ENCODE measurements at places on chromosomes 11 and 22.
A peak's percentile ranks its signal among the peaks of the same experiment; 100 is the strongest.

DNA sequence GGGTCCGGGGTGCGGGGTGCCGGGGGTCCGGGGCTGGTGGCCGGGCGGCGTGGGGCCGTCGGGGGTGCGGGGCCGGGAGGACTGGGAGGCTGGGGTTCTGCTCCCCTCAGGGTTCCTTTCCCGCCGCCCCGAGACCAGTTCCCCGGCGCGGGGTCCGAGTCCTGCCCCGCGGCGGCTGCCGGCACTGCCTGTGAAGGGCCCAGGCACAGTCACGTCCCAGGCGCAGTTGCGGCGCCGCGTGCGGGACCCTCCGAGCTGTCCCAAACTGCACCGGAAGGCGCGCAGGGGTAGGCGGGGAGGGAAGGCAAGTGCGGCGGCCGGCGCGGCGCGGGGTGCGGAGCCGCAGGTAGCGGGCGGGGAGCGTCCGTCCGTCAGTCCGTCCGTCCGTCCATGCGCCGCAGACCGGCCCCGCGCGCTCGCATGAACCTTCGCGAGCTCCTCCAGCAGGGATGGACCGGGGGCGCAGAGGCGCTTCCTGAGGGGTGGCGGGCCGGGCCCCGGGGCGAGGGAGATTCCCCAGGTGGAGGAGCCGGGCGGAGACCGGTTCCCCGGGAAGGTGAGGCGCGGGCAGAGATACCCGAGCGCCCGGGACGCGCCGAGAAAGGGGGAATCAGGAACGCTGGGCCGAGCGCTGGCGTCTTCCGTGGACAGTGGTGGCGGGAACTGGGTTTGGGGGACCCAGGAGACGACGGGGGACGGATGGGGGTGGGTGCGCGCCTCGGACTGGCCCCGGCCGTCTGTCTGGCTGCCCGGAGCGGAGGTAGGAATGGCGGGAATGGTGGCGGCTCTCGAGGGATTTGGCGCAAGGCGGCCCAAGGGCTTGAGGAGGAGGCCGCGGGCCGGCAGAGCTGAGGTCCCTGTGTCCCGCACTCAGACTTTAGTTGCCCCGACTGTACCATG lies 3.1 kb upstream of the ADORA2A start:
- DNase-seq, result no peak

DNA sequence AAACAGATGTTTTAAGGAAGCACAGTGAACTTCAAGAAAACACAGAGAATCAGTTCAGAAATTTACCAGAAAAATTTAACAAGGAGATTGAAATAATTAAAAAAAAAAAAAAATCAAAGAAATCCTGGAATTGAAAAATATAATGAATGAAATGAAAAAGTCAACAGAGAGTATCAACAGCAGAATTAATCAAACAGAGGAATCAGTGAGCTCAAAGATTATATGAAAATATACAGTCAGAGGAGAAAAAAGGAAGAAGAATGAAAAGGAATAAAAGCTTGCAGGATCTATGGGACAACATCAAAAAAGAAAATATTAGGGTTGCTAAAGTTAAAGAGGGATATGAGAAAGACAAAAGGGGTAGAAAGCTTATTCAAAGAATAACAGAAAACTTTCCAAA lies 82.3 kb downstream of the XRRA1 start:
- DNase-seq, result no peak

DNA sequence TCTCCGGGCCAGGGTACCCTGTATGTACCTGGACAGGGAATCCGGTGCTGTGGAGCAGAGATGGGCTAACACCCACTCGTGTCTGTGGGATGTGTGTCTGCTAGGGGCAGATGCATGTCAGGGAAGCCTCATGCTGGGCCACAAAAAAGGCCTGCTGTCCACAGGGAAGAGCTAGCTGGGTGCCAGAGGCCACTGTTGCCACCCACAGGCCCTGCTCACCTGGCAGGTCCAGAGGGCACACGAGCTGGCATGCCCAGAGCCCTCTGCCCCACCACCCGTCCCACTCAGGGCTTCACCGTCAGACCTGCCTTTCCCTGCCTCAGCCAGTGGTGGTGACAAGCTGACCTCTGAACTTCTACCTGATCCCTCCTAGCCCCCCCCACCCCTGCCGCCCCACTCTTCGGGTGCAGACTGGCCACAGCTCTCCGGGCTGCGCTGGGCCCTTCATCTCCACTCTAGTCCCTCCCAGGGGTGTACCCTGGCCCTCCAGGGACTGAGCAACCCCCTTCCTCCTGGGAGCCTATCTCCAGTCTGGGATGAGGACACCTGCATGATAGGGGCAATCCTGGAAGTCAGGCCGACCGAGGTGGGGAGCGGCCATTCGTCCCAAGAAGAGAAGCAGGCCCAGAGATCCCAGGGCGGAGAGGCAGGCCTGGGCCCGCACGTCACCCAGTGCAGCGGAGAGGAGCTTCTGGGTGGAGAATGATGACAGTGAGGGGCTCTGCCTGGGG lies 1.4 kb downstream of the SLC25A22 start:
- DNase-seq, result no peak

DNA sequence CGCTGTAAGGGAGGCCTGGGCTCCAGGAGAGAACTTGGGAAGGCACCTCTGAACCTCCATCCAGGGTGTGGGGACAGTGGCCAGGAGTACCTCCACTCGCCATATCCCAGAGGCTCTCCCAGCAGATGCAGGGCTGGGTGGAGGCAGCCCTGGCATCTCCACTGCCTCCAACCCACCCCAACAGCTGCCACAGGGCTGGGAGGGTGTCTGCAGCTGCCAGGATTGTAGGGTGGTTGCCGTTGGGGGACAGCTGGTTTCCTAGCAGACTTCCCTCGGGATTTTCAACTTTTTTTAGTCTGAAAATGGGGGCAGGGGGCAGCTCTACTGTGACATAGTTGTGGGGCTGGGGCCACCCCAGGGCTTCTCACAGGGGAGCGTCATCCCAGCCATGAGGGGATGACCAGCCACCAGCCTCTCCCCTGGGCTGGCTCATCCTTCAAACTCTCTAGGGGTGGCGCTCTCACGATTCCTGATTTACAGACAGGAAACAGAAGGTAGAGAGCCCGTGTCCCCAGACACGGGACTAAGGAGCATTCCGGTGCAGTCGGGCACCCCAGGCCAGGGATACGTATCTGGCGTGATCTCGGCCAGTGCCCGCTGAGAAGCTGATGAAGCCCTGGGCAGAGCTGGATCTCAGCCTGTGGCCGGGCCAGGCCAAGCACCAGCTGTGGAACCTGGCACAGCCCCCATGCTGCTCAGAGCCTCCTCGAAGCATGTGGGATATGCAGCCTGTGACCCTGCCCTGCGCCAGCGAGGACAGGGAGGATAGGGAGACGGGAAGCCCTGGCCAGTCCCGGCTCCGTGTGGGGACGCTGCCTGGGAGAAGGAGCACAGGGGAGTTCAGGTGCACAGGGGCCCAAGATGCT lies 9.9 kb downstream of the PRR5 start:
- DNase-seq, result no peak

- DNase-seq, result no peak
These were observed 27.2 kb downstream of the SIK2 start for GRCh38 chr11:111629499-111629898.

GRCh38 chr11:62171261-62171723 lies 18.7 kb upstream of the SCGB1D1 start:
- DNase-seq, result peak; percentile 10

DNA sequence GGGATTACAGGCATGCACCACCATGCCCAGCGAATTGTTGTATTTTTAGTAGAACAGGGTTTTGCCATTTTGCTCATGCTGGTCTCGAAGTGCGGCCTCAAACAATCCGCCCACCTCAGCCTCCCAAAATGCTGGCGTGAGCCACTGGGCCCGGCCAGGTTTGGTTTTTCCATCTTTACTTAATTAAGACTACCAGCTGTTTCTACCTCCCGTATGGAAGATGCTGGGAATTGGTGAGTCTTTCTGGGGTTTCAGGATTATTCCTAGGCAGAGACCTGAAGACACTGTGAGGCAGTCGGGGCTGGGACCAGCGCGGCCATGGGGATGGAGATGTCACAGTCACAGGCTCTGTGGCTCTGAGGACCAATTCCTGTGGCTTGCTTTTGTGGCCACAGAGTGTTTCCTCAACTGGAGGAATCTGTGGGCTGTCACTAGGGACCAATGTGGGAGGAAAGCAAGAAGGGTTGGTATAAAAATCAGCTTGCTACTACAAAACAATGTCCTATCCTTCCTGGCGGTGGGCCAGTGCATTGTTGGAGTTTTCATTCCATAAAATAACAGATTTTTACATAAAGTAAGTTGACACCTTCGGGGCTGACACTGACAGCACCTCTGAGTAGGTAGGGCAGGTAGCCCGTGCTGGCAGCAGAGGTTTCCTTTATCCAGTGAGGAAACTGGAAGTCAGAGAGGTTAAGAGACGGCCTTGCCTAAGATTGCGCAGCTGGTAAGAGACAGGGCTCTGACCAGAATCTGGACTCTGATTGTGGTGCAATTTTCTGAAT lies 8.4 kb upstream of the FTH1 start:
- no peak for DNase-seq

DNA sequence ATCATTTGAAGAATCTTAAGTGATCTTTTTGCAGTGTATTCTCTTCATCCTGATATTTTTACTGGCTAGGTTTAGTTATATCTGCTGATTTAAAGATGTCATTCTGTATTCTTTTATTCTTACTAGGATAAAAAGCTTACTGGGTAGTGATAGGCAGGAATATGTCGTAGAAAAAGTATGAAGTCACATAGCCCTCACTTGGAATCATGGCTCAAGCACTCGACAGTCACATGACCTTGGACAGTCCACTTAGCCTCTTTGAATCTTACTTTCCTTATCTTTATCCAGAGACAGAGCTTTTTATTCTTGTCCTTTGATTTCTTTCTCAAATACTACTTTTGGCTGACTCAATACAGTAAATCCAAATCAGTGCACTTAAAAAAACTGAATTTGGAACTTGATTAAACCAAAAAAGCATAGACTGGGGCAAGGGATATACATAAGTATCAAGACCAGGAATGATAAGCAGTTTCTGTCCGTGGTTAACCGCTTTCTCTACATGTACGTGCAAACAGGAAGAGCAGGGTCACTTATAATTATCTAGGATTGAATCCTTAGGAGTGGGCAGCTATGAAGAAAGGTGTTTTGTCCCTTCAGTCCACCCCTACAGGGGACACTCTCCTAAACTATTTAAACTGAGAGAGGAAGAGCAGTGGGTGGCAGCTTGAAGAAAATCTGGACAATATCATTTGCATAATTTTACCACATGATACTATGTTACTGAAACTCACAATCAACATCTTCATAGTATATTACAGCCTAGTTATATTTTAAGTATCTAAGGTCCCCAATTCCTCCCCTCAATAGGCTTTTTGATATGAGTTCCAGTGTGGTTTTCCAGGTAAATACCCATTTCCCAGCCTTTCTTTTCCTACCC lies 8.0 kb downstream of the MMP7 start:
- DNase-seq, result no peak

- no peak for DNase-seq
These were observed 84.7 kb downstream of the MSANTD4 start for GRCh38 chr11:105937331-105937730.

- no peak for DNase-seq
These were observed 5.2 kb upstream of the WEE1 start for GRCh38 chr11:9568161-9568853.

DNA sequence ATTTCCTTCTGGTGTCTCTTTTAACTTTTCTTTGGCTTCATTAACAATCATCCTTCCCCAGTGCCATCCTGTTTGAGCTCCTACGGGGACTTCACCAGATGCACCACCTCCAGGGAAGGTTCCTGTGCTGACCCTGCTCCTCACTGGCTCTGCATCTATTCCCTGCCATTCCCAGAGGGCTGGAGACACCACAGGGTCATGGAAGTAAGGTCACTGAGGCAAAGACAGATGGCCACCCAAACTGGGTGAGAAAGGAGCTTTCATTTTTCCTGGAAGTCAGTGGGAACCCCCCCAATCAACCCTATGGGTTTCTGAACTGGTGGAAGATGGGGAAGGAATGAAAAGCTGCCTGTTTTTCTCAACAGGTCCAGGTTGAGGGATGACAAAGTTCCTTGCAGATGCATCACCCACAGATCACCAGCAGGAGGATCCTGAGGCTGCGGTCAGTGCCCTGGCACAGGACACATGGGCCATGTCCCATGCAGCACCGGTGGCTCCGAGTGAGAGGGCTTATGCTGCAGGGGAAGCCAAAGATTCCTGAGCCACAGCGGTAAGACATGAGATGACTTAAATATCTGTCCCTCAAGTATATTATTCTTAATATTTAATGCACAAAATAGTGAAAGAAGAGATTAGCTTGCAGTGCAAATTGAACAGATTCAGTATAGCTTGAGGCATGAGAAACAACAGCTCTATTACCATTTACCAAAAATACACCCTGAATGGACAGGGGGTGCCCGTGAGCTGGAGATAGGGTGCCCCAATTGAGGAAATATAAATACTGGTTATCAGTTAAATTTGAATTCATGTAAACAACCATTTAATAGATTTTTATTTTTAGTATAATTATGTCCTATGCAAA lies 73.0 kb upstream of the VPREB1 start:
- no peak for DNase-seq

DNA sequence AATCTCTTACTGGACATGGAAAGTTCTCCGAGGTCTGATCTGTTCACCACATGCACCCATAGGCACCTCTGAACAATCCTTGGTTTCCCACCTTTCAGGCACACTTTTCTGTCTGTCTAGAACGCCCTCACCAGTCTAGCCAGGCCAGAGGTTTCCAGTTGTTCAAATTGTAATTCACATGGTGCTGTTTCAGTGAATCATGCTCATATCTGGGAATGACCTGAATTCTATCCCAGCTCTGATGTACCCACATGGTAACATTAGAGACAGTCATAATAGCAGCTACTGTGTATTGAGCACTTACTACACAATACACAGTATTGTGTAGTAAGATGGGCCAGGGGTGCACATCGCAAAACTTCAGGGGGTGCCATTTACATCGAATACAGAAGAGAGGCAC lies 138.2 kb downstream of the COMMD9 start:
- no peak for DNase-seq

- DNase-seq, result no peak
These were observed 1.9 kb upstream of the MOGAT2 start for GRCh38 chr11:75715688-75716087.

- DNase-seq, result no peak
These were observed 14.2 kb upstream of the PRAME start for GRCh38 chr22:22573047-22573889.

GRCh38 chr11:19080579-19080993 lies 20.1 kb upstream of the MRGPRX2 start:
- no peak for DNase-seq

DNA sequence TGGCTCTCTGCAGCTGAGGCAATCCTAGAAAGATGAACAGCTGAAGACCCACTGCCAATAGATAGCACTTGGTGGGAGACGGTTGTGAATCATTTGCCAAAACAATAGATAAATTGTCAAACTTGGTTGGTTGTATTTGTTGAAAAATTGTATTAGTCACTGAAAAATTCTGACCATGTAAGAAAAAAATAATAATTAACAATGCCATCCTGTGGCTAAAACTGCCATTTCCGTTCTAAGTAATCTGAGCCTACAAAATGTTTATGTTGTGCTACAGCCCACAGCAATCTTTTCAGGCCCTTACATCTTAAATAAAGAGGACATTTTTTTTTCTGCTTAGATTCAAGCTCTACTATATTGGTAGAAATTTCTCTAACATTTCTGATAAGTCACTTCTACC lies 103.2 kb upstream of the ANO3 start:
- DNase-seq, result no peak
